ENCODE measurements at places on chromosomes 2 and 18.

DNA sequence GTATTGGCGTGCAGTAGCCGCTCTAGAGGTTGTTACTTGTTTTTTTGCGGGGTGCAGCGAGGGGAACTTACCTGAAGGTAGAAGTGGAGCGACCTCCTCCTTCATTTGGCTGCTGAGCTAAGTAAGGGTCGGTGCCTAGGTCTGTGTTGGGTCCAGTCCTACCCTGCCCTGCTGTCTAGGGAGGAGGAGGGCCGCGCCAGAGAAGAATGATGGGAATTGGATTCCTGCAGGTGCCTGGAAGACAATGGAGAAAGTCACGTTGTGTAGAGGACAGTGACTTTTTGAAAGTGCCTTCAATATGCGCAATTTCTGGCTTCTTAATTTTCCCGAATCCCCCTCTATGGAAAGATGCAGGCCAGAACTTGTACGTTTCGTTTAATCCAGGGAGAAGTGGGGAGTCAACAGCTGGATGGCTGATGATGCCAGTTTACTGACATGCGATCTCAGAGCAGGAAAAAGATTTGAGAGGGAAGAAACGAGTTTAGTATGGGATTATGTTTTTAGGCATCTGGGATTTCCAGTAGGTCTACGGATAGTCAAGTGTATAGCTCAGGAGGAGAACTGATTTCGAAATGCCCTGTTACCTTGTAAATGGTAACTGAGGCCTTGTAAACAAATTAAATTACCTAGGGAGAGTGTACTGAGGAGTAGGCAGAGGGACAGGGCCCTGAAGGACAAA is 653 bp downstream of the MRPS9 start:
- peak; percentile 2 for DNase-seq

GRCh38 chr2:241120440-241120839 is 18.4 kb upstream of the MTERF4 start:
- no peak for DNase-seq

GRCh38 chr2:46859482-46859881 is 56.1 kb downstream of the MCFD2 start:
- no peak for DNase-seq

DNA sequence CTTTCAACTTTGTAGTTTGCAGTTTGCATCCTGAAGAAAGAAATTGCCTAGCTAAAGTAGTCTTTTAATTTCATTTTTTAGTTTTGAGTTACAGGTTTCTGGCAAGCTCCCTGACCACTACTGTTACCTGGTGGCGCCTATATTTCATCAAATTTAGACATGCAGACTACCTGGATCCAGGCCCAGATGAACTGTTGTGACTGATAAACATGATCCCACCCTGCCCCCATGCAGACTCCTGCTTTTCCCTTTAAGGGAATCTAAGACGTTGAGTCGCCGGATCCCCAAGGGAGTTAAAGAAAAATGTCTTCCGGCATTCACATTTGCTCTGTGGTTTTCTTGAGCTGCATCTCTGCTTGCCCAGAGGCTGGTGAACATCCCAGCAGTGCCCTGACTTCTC is 22.2 kb downstream of the METAP1D start:
- DNase-seq: peak; percentile 36

GRCh38 chr2:66494708-66495107 is 59.8 kb downstream of the MEIS1 start:
- DNase-seq: peak; percentile 26

DNA sequence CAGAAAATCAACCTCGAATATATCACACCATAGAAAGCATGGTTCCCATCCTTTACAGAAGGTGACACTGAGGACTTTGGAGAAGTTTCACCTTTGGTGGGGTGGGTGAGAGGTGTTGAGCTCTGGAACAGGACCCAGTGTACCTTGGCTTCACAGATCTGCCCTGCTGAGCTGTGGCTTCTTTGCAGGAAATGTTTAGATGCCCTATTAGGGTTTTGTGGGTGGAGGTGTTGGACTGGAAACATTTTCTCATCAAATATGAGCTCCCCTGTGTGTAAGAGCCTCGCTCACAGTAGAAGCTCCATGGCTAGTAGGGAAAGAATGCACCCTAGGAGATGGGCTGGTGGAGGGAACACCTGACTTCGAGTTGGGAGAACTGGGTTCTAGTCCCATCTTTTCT is 55.6 kb downstream of the RPL37A start:
- DNase-seq: no peak

GRCh38 chr2:202014318-202014717 is 19.3 kb upstream of the FZD7 start:
- DNase-seq: no peak

DNA sequence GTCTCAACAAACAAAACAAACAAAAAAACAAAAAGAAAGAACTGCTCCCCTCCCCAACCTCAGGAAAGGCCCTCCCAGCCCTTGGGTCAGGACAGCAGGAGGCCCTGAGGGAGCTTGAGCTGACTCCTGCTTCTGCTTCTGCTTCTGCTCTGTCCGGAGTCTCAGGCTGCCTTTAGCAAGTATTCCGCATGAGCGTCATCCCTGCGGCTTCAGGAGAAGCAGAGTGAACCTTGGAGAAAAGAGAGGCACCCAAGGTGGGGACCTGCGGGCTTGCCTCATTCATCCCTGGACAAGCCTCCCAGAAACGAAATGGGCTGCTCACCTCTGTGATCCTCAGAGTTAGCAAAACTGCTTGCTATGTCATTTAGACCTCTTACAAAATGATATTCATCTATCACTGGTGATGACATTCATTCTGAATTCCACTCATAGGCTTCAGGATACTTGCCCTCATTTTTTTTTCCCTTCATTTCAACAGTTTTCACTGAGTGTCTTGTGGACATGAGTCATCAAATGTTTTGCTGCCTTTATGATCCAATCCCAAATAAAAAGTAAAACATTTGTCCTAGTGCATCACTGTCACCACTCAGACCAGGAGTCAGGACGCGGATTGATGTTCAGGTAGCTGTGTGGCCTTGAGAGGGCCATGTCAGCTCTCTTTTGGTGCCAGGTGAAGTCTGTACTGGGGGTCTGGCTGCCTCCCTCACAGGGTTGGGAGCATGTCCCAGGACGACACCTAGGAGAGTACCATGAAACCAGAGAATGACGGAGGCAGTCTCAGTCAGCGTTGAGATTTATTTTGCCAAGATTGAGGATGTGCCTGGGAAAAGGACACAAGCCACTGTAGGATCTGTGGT is 51.7 kb downstream of the IMPA2 start:
- peak; percentile 40 for DNase-seq

GRCh38 chr2:185970148-185970852 is 231.7 kb downstream of the FSIP2 start:
- DNase-seq: no peak

- no peak for DNase-seq
Observed at GRCh38 chr2:95039363-95039762, 13.9 kb downstream of the MAL start.

DNA sequence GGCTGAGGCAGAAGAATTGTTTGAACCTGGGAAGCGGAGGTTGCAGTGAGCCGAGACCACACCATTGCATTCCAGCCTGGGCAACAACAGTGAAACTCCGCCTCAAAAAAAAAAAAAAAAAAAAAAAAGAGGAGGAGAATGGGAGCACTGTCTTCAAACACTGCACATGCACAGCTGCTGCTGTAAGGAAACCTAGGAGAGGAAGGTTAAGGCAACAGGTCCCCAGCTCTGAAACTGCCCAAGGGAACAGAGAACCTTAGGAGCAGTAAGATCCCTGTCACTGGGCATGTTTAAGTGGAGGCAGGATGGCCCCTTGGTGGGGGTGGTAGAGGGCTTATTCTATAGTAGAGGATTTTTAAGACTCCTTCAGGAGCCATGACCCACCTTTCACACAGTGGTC is 111.2 kb downstream of the CLIP4 start:
- no peak for DNase-seq

DNA sequence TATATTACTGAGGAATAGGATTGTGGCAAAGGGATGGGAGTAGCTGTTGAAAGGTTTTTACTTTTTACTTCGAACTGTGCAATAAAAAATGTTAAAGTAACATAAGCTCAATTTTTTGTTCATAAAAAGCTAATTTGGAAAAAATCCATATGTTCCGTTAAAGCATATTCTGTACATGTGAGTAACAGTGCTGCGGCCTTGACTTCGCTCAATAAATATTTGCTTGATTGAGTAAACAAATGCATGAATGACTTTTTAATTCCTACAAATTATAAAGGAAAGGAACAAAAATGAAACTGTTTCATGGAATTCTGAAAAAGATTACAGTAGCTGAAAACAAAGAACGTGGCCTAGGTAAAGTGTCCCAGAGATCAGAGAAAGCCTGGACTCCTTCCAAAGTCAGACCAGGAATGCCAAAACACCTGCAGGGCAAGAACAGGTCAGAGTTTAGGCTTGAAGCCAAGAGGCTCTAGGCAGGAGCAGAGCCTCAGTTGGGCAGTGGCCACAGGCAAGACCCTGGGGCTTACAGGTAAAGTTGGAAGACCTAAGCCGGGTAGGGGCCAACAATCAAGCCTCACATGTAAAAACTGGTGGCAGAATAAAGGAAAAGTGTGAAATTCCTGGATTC is 44.3 kb upstream of the FIGN start:
- no peak for DNase-seq

DNA sequence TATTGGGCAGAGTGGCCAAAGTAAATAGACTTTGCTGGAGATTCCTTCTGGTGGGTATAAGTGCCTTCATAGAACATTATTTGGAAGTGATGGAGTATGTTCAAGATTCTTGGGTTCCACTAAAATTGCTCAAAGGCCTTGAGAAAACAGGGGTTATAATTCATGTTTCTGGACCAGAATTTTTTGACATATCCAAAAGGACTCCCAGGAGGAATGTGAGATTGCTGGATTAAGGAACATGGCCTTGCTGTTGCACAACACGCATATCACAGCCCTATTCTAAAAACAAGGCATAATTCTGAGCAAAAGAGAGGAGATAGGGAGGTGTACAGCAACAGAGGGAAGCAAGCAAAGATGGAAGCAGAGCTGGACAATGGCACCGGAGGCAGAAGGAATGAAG is 111.7 kb upstream of the TNP1 start:
- no peak for DNase-seq

- DNase-seq: peak; percentile 71
Observed at GRCh38 chr2:107633580-107634147, 193.0 kb upstream of the RGPD4 start.

- DNase-seq: no peak
Observed at GRCh38 chr2:23565814-23566213, 180.8 kb downstream of the KLHL29 start.

- no peak for DNase-seq
Observed at GRCh38 chr2:106851881-106852501, 34.0 kb downstream of the ST6GAL2 start.

DNA sequence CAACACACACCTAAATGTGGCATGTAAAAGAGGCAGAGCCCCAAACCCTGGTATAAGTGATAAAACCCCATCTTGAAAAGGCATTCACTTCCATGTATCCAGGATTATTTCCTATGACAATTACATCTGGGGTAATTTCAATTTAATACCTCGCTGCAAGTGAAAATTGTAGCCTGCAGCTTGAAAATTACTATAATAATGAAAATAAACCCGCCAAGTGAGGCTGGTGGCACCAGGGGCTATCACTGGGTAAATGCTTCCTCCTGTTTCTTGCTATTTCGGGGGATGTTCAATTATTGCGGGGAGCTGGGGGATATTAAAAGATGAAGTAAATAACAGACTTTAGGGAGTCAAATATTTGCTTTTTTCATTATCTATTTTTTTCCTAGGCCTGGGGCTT is 159.5 kb upstream of the CAPN13 start:
- no peak for DNase-seq

- no peak for DNase-seq
Observed at GRCh38 chr2:22406625-22407024, 978.4 kb upstream of the KLHL29 start.

- DNase-seq: no peak
Observed at GRCh38 chr2:18924886-18925285, 335.5 kb upstream of the NT5C1B start.

- peak; percentile 15 for DNase-seq
Observed at GRCh38 chr18:67010919-67011318, 407.0 kb upstream of the CDH19 start.

DNA sequence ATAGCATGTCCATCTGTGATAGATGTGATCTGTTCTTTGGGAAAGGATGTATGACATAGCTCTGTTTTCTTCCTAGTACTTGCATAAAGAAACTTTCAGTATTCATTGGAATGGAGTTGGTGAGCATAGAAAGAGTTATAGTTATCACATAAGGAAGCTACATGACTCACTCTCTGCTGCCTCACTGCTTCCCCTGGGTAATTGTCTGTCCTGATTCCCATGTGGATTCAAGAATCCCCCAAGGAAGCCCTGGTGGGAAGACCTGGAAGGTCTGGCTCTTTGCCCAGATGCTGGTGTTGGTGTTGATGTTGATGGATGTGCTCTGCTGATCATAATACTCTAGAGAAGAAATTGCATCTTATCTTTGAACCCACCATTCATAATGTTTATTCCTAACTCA is 60.6 kb downstream of the PTPN4 start:
- peak; percentile 58 for DNase-seq

GRCh38 chr2:215621381-215621780 is 185.5 kb upstream of the FN1 start:
- no peak for DNase-seq

DNA sequence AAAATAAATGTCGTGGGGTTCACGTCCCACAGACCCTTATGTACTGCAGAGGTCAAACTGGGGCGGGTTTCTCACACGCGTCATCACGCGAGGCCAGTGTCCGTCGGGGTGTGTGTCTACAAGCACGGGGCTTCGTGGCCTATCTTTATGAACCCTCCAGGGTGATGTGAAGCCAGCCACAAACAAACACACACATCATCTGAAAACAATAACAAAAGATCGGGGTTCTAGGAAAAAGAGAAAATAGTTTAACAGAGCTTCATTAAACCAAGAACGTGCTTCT is 23.3 kb downstream of the LDLRAD4 start:
- no peak for DNase-seq

GRCh38 chr2:102082571-102083392 is 59.8 kb upstream of the IL1R1 start:
- peak; percentile 90 for DNase-seq

DNA sequence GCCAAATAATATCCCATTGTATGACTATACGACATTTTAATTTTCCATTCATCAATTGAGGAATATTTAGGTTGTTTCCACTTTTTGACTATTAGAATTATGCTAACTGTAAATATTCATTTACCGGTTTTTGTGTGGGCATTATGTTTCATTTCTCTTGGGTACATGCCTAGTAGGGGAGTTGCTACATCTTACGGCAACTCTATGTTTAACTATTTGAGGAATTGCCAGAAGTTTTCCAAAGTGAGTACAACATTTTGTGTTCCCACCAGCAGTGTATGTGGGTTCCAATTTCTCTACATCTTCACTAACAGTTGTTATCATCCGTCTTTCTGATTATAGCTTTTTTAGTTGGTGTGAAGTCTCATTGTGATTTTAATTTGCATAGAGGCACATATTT is 1.6 kb upstream of the KDSR start:
- no peak for DNase-seq

GRCh38 chr2:142058149-142058548 is 72.7 kb downstream of the LRP1B start:
- no peak for DNase-seq

Measured in astrocyte of the hippocampus (primary cell).